Ascending aorta (tissue), 2 donors: ENCODE measurements at places on chromosomes 7 and 10. TPM values are rescaled to one million over a fixed set of nuclear protein-coding genes. Genes with fewer than 3 reads are reported as not detected.

- no peaks in the 10 kb centered on the region for H3K27me3 ChIP-seq
- H3K36me3 ChIP-seq: no peaks in the 10 kb centered on the region
- H3K4me3 ChIP-seq: no peak overlapping the region
- H3K4me1 ChIP-seq: peaks cover 3% of the 10 kb centered on the region
These were observed 15.8 kb downstream of the TSPAN33 start for GRCh38 chr7:129160161-129160905.

GRCh38 chr10:17669185-17669872 is 25.4 kb downstream of the STAM start:
- DNase-seq: no peak
- H3K27ac ChIP-seq: no peak overlapping the region
- no peak overlapping the region for H3K4me3 ChIP-seq

- H3K27ac ChIP-seq: no peak overlapping the region
- H3K36me3 ChIP-seq: no peaks in the 10 kb centered on the region
- no peaks in the 10 kb centered on the region for H3K4me1 ChIP-seq
These were observed 397.8 kb downstream of the AUTS2 start for GRCh38 chr7:69996121-69996520.

- DNase-seq: no peak
- H3K36me3 ChIP-seq: no peaks in the 10 kb centered on the region
- peak overlapping the region; percentile 33 for H3K27ac ChIP-seq
- no peaks in the 10 kb centered on the region for H3K27me3 ChIP-seq
- no peak overlapping the region for H3K4me3 ChIP-seq
These were observed 2.7 kb upstream of the HYCC1 start for GRCh38 chr7:23016345-23017253.

DNA sequence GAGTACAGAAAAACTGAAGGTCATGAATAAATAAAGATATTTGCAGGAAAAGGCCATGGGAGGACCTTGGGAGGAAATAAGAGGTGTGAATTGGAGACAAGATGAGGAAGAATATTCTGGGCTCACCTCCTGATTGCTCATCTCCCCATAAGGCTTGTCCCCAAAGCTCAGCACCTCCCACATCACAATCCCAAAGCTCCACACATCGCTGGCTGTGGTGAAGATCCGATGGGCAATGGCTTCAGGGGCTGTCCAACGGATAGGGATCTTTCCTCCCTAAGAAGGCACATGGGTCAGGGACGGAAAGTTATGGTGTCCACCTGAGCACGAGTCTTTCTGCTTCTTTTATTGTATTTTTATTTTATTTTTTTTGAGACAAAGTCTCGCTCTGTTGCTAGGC is 12.9 kb downstream of the ZYX start:
- H3K36me3 ChIP-seq: peaks cover 28% of the 10 kb centered on the region
- H3K27ac ChIP-seq: no peak overlapping the region
- no peak for DNase-seq
- H3K4me3 ChIP-seq: no peak overlapping the region
- H3K27me3 ChIP-seq: no peaks in the 10 kb centered on the region

DNA sequence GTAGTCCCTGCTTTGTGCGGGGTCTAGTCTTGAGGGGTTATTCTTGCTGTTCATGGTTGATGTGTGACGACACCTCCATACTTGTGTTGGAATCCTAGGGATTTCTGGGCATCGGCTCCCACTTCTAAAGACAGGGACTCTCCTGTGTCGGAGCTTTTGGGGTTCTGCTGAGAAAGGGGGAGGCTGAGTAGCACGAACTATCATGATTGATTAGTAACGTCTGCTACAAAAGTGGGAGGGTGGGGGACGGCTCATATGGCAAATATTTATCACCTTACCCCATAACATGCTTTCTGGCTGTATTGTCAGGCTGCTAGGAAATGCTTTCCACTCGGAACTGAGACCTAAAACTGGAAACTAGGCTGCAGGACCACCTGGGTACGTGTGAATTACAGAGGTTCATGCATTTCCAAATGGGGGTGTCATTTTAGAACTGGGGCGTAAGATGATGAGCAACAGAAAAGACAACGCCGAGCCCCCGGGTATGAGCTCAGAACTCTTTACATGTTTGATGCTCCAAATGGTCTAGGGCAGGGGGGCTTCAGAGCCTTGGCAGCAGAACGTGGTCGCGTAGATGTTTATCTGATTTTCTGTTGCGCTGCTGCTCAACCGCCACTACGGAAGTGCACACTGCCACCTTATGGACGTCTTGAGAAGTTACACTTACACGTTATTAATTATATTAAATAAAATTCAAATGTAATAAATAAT is 15.1 kb upstream of the NME8 start:
- H3K27ac ChIP-seq: no peak overlapping the region
- H3K4me1 ChIP-seq: no peaks in the 10 kb centered on the region
- peak overlapping the region; percentile 45 for H3K4me3 ChIP-seq
- H3K36me3 ChIP-seq: no peaks in the 10 kb centered on the region
- no peaks in the 10 kb centered on the region for H3K27me3 ChIP-seq

DNA sequence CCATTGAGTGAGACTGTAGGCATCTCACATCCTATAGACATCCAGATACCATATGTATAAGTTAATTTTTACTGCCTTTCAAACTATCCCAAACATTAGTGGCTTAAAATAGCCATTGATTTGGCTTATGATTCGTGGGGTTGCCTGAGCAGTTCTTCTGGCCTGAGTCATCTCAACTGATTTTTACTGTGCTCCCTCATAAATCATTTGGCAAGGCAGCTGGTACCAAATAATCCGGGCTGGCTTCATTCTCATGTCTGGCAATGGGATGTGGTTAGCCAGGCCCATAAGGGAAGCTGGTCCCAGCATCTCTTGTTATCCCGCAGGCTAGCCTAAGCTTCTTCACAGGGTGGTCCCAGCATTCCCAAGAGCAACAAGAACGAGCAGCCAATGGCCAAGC is 6.7 kb upstream of the LRGUK start:
- H3K27ac ChIP-seq: no peak overlapping the region
- H3K27me3 ChIP-seq: no peaks in the 10 kb centered on the region
- H3K4me1 ChIP-seq: no peaks in the 10 kb centered on the region
- H3K36me3 ChIP-seq: no peaks in the 10 kb centered on the region
- no peak overlapping the region for H3K4me3 ChIP-seq
- DNase-seq: no peak

GRCh38 chr10:110827410-110827809 is 44.3 kb upstream of the PDCD4 start:
- peaks cover 5% of the 10 kb centered on the region for H3K36me3 ChIP-seq
- no peak for DNase-seq
- peaks cover 31% of the 10 kb centered on the region for H3K4me1 ChIP-seq
- no peak overlapping the region for H3K4me3 ChIP-seq
- H3K27me3 ChIP-seq: no peaks in the 10 kb centered on the region

DNA sequence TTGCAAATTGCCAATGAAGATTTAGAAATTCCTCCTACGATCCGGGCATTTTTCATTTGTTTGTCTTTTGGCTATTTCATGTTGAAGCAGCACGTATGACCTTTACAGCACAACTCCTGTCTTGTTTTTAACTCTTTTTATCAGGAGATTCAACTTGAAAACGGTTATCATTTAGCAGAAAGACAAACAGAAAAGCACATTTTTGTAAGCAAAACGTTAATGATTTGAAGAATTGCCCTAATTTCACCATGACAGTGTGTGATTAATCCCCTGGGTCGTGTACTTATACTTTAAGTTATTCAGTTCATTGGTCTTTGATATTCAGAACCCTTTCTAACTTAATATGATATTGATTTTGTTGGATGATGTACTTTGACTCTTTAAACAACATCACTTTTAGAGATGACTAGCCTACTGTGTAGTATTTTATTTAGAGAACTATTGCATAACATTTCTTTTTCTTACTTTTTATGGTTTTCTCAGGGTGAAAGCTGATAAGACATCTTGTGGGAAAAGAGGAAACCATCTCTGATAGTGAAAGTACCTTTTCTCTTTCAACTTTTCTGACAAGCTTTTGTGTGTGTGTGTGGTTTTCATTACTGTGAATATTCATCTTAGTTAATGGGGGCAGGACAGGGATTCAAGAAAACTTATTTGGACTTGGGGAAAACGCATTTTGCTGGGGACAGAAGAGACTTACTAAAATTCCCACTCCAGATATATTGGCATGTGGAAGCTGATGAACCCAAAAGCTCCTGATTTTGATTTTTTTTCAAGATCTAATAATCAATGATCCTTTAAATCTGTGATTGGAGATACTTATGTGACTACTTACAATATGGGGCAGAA is 8.1 kb downstream of the HHEX start:
- H3K4me1 ChIP-seq: no peaks in the 10 kb centered on the region
- H3K27me3 ChIP-seq: no peaks in the 10 kb centered on the region
- DNase-seq: no peak
- no peaks in the 10 kb centered on the region for H3K36me3 ChIP-seq

DNA sequence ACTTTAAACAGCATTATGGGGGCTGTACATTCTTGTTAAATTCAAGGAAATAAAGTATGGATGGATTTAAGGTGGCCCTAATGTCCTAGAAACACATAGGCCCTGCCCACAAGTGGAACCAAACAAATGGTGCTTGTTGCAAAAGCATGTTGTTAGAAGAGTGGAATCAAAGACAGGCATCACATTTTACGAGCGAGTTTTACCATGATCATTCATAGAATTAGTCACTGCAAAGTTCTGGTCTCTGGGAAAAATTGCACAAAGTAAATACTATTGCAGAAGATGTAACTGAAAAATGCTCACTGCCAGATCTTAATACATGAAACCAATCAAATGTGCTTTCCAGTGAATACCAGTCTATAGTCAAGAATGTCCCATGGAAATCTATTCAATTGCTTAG is 677.1 kb downstream of the PARD3 start:
- no peaks in the 10 kb centered on the region for H3K36me3 ChIP-seq
- H3K27ac ChIP-seq: no peak overlapping the region
- no peaks in the 10 kb centered on the region for H3K27me3 ChIP-seq
- H3K4me1 ChIP-seq: no peaks in the 10 kb centered on the region

DNA sequence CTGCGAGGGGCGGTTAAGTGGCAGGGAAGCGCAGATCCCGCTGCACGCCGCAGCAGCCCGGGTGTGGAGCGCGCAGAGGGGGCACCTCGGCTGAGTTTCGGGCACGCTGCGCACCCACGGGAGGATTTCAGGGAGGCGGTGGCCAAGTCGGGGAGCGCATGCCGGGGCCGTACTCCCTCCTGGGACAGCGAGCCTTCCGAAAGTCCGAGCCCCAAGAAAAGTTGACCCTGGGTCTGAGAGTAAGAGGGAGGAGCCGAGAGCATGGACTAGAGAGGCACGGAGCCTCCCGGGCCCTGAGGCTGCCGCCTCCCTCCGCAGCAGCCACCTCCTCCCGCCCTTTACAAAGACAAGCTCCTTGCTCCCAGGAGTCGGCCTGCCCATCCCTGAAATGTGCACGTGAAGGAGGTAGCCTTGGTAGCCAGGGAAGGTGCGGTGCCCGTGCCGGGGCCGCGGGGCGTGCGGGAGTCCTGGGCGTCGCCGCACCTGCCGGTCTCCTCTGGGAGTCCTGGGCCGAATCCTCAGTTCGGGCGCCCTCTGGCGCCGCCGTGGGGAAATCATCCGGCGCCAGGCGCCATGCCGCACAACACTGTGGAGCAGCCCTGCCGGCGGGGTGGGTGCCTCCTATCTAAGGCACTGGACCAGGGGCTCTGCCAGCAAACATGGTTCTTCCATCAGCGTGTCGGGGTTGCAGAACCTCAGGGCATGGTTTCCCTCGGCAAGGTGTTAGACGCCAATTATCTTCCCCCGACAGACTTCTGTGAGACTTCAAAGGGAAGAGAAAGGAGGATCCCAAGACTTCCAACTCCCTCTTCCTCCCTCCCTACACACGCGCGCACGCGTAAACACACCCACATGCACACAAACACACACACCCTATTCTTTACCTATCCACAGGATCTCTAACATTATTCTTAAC is 104.0 kb downstream of the TRIL start:
- H3K27me3 ChIP-seq: no peaks in the 10 kb centered on the region
- no peak overlapping the region for H3K27ac ChIP-seq
- H3K36me3 ChIP-seq: no peaks in the 10 kb centered on the region
- H3K4me1 ChIP-seq: peaks cover 11% of the 10 kb centered on the region
- peak; percentile 87 for DNase-seq
- H3K4me3 ChIP-seq: peak overlapping the region; percentile 65

DNA sequence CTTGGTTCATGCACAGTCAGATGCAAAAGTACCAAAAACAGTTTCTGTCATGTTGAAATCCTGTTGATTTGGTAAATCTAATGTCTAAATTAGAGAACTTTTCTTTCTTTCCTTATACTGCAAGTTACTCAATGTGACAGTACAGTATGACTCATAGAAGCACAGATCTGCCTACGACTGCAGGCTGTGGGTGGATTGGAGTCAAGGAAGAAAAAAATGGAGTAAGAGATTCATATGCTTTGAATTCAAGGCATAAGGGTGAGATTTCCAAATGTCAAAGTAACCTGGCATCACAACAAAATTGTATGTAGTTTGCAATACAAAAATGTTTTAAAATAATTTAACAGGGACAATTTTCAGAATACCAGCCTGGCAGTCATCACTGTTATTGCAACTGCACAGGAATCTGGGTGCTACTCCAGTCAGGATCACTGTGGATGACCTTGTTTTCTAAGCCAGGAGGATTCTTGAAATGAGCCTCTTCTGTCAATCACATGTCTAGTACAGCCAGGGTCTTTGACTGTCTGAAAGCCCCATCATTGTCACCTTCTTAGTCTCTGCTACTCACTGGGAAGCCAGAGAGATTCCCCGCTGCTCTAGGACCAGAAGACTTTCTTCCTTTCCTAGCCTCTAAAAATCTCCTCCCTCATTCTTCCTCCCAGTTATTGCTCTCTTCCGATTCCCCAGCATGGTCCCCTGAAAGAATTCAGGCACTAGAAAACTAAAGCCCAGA is 83.6 kb downstream of the CD36 start:
- no peak for DNase-seq
- no peak overlapping the region for H3K4me3 ChIP-seq
- H3K27ac ChIP-seq: peak overlapping the region; percentile 10
- H3K4me1 ChIP-seq: peaks cover 11% of the 10 kb centered on the region

DNA sequence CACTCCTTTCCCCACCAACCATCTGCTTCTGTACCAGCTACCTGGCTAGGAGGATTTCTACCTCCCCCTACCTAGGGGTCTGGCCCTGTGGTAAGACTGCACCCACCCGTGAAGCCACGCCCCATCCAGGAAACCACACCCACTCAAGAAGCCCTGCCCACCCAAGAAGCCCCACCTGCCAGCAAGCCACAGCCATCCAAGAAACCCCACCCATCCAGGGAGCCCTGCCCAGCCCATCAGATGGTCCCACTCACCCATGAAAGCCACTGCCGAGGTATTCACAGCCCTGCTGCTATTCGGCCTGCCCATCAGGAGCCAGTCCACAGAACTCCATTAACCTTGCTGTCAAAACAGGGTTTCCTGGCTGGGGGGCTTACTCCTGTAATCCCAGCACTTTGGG is 15.6 kb upstream of the MUC3A start:
- no peak overlapping the region for H3K4me3 ChIP-seq
- H3K27me3 ChIP-seq: no peaks in the 10 kb centered on the region
- H3K36me3 ChIP-seq: no peaks in the 10 kb centered on the region
- DNase-seq: no peak
- H3K4me1 ChIP-seq: no peaks in the 10 kb centered on the region
- no peak overlapping the region for H3K27ac ChIP-seq

Gene NPY4R2
- not detected for total RNA-seq

Gene VENTX
- 1.5 TPM for total RNA-seq

Gene GBF1
- total RNA-seq: 56.0 TPM

Gene ADGRA1
- not detected for total RNA-seq

Gene WNT8B
- total RNA-seq: not detected

Gene DGKI
- 13.4 TPM for total RNA-seq

Gene GSTK1
- total RNA-seq: 174 TPM

Gene SHTN1
- 3.0 TPM for total RNA-seq

Gene MMD2
- not detected for total RNA-seq
